CD4-positive, alpha-beta T cell treated with Interferon gamma for 1 hour (primary cell): ENCODE measurements at places on chromosomes 11 and 22.

GRCh38 chr11:842370-843002 lies at the start of the genes POLR2L and TSPAN4:
POLR2L (minus strand) TSS chr11:842529; CDS start chr11:842508, 21 bp downstream.
TSPAN4 (plus strand) TSS chr11:842852; CDS start chr11:850305, 7,453 bp downstream.
- DNase-seq: peak; percentile 80

- DNase-seq: peak; percentile 88
Observed at GRCh38 chr11:48001438-48002021, 21.2 kb downstream of the PTPRJ start.

DNA sequence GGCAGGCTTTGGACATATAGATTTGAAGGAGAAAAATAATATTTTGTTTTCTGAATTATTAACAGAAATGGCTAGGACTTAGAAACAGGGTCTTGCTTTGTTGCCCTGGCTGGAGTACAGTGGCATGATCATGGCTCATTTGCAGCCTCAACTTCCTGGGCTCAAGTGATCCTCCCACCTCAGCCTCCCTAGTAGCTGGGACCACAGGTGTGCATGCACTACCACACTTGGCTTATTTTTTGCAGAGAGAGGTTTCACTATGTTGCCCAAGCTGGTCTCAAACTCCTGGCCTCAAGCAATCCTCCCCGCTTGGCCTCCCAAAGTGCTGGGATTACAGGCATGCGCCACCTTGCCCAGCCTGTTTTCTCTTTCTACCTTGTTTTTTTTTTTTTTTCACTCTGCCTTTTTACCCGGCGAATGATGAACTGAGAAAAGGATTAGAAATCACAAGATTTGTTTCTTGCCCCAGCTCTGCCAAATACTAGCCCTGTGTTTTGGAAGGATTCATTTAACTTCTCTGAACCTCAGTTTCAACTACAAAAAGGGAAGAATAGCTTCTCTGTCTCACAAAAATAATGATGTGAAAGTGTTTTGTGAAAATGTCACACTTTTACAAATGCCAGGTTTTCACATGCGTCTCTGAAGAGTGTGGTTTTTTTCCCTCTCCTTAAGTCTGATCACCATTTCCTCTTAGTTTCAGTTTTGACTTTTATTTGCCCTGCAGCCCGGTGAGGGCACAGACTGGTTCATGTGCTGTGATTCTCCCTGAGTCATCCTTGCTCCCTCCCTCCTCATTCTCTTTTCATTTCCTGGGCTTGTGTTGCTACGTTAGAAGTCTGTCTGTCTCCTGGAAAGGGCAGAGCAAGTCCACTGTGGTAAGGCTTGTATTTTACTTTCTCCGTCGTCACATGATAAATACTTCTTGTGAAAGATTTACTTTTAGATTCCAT lies 67.7 kb downstream of the BCL2L13 start:
- DNase-seq: peak; percentile 36

GRCh38 chr11:20031155-20032001 lies 128.9 kb downstream of the DBX1 start:
- DNase-seq: no peak

DNA sequence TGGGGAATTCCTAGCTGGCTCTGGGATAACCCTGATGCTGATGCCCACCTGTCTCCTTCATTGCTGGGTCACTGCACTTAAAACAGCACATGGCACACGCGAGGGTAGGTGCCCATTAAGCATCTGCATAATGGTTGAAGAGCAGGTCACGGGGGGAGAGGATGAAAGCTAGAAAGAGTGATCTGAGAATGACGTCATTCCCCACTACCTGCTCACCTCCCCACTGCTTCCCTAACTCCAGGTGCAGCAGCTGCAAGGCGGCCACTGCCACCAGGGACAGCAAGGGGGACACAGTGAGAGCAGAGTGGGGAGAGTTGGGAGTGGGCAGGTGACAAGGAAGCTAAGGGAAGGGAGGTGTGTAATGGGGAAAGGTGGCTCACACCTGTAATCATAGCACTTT lies 27.0 kb downstream of the ADA2 start:
- no peak for DNase-seq

GRCh38 chr11:77471558-77472193 lies 2.2 kb downstream of the PAK1 start:
- no peak for DNase-seq

- no peak for DNase-seq
Observed at GRCh38 chr11:66950112-66950535, 8.1 kb downstream of the PC start.

- DNase-seq: no peak
Observed at GRCh38 chr11:112933970-112934369, 27.2 kb upstream of the NCAM1 start.

- no peak for DNase-seq
Observed at GRCh38 chr22:24392218-24392931, 35.0 kb upstream of the ADORA2A start.

GRCh38 chr22:29787371-29787980 lies 20.3 kb downstream of the UQCR10 start:
- DNase-seq: no peak

GRCh38 chr11:83639995-83640758 lies 354.0 kb upstream of the CCDC90B start:
- no peak for DNase-seq
